ENCODE measurements at places on chromosomes 2 and 18.
A peak's percentile ranks its signal among the peaks of the same experiment; 100 is the strongest.

DNA sequence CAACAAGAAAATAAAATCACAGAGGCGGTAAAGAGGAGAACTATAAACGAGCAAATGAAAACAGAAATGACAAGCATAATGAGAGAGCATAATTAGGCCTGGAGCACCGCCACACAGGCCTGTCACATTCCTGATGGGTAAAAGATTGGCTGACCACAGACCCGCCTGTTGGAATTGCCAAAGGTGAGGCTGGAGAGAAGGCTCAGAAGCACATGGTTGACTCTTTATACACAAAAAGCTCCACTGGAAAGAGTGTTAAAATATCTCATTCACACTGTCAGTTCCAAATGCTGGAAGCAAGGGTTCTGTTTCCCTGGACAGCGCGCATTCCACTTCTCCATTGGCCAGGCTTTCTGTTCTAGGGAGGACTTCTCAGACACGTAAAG, 5.9 kb upstream of the LGALSL start:
- no peak for DNase-seq

GRCh38 chr2:66443186-66443978, 8.5 kb downstream of the MEIS1 start:
- no peak for DNase-seq

GRCh38 chr2:20803226-20803682, 19.6 kb downstream of the LDAH start:
- no peak for DNase-seq

DNA sequence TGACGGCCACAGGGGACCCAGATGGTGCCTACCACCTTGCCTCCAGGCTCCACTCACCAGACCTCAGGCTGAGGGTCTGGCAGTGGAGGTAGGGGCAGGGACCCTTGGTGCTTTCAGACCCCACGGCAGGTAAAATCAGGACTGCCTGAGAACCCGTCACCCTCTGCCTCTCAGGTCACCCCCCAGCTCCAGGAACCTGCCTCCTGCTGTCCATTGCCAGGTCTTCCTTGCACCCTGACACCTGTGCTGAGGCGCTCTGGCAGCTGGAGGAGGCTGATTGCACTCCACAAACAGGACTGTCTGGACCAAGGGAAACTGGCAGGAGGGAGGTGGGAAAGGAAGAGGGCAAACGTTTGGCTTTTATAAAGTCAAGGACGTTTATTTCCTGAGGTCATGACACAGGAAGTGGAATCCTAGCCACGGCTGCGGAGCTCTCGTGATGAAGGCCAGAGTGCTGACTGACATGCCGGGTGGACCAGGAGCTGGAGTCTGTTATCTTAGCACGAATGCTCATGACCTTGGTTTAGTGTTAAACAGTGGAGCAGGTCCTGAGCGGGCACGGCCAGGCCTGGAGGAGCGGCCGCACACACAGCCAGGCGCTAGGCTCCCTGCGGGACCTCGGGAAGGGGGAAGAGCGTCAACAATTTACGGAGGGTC, 40.5 kb downstream of the ANO7 start:
- no peak for DNase-seq

- peak; percentile 25 for DNase-seq
These were observed 593.3 kb upstream of the FANCL start for GRCh38 chr2:58834404-58834803.

GRCh38 chr2:66850376-66850775, 415.5 kb downstream of the MEIS1 start:
- DNase-seq, result no peak

- peak; percentile 68 for DNase-seq
These were observed 82.0 kb downstream of the SMAD7 start for GRCh38 chr18:48868468-48869466.

DNA sequence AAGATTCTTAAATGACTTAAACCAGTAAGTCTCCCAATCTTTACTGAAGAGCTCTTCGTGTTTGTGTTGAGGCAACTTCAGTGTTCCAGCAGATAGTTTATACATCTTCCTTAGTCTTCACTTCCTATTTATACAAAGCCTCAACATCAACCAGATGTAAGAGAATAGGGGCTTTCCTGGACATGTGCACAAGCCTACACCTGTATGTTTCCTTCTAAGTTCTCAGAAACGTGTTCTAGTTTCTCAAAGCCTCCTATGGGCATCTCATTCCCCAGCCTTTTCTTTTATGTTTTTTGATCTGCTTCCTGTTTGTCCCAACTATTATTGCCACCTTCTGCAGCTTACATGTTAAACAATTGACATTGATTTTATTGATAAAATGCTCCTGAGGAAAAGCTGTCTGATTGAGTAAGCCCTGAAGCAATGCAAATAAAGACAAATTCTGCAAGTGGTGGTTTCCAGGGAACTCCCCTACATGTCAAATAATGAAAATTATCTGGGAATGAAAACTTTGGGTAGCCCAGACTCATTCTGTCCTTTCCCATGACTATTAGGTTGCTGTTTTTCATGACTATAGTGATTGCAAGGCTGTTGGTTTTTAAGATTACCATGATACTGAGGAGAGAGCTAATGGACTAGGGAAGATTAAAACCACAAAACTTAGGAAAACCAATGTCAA, 663.3 kb upstream of the ACVR2A start:
- no peak for DNase-seq

DNA sequence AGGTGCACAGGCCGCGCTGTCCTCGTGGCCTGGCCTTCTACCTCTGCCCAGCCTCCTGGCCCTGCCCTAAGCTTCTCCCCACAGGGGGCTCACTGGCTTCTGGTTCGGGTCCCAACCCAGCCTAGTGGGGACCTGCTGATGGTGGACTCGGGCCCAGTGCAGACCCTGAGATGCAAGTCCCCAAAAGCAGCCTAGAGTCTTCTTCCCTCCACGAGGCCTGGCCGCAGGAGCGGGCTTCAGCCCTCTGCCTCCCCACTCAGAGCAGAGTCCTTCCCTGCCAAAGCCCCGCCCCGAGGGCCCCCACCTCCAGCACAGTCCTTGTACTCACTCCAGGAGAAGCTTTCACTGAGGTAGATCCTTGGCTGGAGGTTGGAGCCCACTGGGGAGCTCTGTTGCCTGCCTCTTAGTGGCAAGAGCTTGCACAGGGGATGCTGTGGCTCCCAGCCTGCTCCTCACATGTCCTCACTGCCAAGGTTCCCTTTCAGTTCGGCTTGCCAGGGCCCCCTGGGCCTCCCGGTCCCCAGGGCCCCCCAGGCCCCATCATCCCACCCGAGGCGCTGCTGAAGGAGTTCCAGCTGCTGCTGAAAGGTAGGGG, 3.6 kb downstream of the ERFE start:
- no peak for DNase-seq

DNA sequence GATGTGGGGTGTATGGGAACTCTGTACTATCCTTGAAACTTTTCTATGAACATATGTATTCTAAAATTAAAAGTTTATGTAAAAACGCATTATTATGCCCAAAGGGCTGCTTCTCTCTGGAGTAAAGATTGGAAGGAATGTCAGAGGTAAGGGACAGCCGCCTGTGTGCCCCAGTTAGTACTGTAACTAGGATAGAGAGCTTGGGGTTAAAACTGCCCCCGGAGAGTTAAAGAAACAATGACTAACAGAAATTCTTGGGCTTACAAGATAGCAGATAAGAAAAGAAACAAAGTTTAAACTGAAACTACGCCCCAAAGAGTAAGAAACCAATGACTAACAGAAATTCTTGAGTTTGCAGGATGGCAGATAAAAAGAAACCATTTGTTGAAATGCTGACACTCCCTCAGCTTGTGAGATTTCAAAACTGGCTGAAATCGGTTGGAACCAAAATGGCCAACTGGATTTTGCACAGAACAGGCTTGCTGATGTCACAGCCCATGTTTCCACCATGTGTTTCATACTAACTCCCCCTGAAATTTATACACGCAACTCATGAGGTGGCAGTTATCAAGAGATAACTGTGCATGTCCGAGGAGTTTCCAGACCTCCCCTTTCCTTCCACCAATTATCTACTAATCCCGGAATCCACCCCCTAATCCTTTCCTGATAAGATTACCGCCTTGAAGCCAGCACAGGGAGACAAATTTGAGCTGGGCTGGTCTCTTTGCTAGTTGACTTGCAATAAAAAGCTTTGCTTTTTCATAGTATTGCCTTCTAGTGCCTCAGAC, 8.7 kb upstream of the TXNDC2 start:
- DNase-seq, result no peak

DNA sequence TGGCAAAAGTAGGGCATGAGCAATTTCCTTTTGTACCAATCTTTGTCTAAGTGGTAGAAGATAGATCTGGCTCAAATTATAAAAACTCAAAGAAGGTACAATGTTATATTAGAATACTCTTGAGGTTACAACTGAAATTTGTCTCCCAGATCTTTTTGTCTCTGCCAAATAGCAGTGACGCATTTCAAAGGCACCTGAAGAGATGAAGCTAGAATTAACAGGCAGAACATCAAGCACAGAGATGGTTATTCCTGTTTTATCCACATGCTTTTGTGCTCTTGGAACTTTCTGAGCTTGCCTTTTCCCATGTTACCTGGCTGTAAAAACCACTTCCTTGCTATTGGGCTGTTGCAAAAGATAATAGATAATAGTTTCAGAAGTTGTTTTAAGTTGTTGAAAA, 74.3 kb downstream of the GREB1L start:
- DNase-seq, result no peak

DNA sequence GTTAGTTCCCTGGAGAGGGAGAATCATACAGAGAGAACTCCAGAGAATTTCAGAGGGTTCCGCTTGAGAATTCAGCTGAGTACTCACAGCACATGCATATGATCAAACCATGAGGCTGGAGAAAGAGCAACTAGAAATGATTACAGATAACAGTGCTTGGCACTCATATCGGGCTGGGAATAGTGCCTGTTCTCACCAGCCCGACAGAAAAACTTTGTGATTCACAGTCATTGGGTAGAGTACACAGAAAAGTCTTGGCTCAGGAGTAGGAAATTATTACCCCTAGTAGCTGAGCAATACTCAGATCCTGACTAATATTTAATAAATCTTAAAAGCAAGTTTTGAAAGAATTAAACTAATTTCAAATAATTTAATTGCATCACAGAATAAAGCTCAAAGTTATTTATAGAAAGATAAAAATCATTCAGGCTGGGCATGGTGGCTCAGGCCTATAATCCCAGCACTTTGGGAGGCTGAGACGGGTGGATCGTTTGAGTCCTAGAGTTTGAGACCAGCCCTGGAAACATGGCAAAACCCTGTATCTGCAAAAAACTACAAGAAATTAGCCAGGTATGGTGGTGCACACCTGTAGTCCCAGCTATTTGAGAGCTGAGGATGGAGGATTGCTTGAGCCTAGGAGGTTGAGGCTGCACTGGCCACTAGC, 6.8 kb downstream of the WDPCP start:
- DNase-seq, result no peak

DNA sequence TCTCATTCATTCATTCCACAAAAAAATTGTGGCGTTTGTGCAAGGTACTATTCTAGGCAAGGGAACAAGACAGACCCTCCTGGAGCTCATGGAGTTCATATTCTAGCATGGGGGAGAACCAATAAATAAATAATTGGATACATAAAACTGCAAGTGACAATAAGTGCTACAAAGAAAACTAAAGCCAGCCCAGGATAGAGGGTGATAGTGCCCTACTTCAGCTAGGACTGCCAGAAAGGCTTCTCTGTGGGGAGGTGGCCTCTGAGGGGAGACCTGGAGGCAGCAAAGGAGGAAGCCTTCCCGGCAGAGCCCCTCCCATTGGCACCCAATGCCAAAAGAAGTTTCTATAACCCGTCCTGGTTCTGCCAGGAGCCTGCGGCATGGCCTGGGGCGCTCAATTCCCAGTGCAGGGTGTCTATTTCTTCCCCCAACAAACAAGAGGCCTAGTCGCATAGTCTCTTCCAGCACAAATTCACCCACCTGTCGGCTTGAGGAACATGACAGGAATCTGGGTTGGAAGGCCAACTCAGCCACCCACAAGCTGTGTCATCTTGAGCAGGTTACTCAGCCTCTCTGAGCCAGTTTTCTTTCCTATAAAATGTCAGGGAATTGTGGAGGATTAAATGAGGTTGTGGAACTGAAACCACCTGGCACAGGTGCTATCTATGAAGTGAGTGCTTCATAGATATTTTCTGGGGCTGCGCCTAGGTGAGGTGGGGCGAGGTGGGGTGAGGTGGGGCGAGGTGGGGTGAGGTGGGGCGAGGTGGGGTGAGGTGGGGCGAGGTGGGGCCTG, 94.3 kb downstream of the ZFP36L2 start:
- no peak for DNase-seq

- DNase-seq, result peak; percentile 78
These were observed at the start of gene IAH1 for GRCh38 chr2:9474361-9475057. IAH1 (plus strand) TSS chr2:9474551; CDS start chr2:9474567, 16 bp downstream.

DNA sequence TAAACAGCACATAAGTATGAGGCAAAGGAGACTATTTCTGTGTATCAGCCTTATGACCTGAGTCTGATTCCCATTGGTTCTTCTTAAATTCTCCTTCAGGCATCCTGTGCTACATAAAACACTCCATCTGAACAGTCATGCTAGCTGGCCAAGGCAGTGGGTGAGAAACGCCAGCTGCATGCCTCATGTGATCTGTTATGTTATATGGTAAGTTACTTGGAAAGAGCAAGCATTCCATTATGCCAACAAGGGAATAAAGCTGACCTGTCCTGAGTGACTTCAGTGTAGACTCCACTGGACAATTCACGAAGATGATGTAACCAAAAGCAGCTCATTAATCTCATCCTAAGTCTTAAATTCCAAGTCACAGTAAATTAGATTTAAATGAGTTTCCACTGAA, 216.5 kb upstream of the FN1 start:
- DNase-seq, result no peak

DNA sequence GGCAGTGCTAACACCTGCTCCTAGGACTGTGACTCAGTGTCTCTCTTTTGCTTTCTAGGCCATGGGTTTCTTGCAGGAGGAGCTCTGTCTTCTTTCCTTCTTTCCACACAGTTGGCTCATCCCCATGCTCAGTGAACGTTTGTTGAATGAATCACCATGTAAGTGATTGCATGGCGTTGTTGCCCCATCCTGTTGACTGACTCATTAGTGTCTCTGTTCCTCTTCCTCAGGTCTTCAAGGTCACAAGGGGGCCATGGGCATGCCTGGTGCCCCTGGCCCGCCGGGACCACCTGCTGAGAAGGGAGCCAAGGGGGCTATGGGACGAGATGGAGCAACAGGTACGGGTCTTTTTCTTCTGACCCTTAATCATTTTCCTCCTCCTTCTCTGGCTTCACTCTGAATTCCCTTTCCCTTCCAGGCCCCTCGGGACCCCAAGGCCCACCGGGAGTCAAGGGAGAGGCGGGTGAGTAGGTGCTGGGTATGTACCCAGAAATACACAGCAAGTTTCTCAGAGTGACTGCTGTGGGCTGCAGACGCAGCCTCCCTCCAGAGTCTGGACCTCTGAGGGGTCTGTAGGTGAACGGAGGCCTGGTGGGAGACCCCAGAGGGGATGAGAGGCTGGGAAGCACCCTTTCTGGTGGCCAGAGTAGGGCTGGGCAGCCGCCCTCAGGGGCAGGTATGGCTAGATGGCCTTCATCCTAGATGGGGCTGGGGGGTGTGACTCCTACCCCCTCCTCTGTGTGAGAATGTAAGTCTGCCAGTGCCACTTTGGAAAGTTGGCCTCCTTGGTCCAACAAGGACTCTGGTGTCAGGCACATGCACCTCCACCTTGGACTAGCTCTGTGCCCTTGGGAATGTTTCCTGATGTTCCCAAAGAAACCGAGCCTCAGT, 32.4 kb downstream of the MARCO start:
- no peak for DNase-seq

- no peak for DNase-seq
These were observed 164.1 kb upstream of the RASGRP3 start for GRCh38 chr2:33312355-33312754.
